ENCODE measurements at places on chromosomes 7 and 10.

DNA sequence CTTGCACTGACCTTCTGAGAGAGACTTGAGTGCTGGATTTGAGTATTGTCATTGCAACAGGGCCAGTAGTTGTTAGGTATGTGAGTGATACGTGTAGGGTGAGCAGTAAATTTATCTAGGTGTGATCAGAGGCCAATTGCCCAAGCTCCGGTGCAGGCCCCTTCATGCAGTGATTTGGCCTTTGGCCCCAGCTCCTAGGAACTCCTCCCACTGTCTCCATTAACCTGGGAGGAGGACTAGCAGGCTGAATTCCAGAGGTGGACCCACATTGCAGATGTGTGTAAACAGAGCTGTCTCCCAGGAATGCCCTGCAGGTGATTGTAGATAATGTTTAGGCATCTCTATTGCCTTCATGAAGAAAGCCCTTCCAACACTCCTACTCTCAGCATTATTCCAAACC, 19.5 kb downstream of the TCF7L2 start:
- DNase-seq = no peak

DNA sequence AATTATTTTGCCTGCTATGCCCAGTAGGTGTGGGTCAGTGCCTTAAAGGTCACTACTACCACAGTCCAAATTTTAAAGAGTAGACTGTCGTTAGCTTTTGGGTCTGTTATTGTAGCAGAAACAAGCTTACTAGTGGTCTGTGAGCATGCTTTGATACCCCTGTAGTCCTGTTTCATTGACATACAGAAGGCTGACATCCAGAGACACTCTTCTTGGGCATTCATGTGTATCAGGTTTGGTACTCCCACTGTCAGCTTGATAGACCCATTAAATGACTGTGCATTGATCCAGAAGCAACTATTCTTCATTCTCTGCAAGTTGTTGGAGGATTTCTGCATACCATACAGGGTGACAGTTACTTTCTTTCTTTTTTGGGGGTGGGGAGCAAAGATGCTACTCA, 884.4 kb upstream of the CELF2 start:
- no peak for DNase-seq

DNA sequence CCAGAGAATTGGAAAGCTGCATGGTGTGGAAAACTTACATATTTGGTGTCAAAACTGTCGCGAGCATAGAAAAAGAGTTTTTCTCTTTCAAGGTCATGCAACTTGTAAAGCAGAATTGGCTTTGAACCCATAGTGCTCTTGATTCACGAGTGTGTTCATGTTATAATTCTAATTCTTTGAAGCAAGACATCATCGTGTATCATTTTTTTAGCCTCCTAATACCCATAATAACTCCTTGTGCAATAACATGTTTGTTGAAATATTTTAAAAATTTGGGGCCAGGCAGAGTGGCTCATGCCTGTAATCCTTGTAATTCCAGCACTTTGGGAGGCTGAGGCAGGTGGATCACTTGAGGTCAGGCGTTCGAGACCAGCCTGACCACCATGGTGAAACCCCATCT, 4.2 kb downstream of the CCL24 start:
- DNase-seq = no peak

- DNase-seq = no peak
Measured at GRCh38 chr10:125768219-125768855, 7.3 kb downstream of the MMP21 start.

DNA sequence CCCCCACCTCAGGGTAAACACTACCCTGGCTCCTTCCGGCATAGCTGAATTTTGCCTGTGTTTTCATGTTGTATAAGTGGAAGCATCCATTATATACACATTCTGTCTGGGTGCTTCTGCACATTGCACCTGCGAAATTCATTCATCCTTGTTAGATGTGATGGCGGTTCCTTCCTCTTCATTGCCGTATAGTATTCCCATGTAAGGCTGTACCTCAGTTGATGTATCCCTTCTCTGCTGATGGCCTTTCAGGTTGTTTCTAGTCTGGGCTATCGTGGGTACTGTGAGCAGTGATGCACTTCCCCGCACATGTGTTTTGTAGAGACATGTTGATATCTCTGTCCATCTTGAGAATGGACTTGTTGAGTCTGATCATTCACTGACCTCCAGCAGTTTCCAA, 28.9 kb downstream of the ELFN1 start:
- no peak for DNase-seq

GRCh38 chr10:57008189-57008588, 647.1 kb upstream of the ZWINT start:
- no peak for DNase-seq

DNA sequence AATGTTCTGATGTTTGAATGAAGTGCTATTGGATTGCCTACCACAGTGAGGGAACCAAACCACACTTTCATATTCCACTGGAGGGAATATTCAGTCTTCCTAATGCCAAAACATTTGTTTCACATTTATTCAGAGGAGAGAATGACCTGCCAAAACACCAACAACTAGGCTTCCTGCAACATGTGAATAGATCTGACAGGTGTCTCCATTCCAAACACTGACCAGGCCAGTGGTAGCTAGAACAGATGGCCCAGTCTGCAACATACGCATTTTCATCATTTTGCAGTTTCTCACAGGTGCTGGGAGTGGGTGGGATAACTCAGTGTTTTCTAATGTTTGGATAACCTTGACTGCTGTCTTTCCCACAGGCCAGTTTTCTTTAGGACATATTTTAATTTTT, 110.0 kb downstream of the RELN start:
- DNase-seq = no peak

GRCh38 chr7:147418966-147419365, 1171.6 kb upstream of the C7orf33 start:
- DNase-seq = no peak

- DNase-seq = no peak
Measured at GRCh38 chr10:53650794-53651193, 878.2 kb upstream of the MBL2 start.
